GM10248 (cell line): ENCODE measurements at places on chromosomes 7 and 10.
A peak's percentile ranks its signal among the peaks of the same experiment; 100 is the strongest.

DNA sequence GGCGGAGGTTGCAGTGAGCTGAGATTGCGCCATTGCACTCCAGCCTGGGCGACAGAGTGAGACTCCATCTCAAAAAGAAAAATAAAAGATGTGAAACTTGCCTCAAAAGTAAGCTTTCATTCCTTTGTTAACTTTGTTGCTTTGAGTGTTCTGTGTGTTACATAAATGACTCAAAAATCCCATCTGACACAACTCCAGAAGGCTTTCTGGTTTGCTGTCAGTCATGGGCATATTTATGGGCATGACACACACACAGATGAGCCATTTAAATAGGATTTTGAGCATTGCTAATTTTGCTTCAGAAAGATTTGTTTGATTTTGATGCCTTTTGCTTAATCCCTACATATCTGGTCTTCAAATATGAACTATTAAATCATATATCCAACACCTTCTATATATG, 82.6 kb downstream of the CACNB2 start:
- no peak for DNase-seq

GRCh38 chr7:26964156-26964808, 99.9 kb upstream of the SKAP2 start:
- no peak for DNase-seq

- DNase-seq = no peak
These were observed 406.1 kb upstream of the FZD8 start for GRCh38 chr10:36048236-36048635.

GRCh38 chr7:66950763-66951162, 29.7 kb downstream of the TMEM248 start:
- DNase-seq = no peak

- no peak for DNase-seq
These were observed 105.0 kb upstream of the AMPH start for GRCh38 chr7:38736138-38736537.

DNA sequence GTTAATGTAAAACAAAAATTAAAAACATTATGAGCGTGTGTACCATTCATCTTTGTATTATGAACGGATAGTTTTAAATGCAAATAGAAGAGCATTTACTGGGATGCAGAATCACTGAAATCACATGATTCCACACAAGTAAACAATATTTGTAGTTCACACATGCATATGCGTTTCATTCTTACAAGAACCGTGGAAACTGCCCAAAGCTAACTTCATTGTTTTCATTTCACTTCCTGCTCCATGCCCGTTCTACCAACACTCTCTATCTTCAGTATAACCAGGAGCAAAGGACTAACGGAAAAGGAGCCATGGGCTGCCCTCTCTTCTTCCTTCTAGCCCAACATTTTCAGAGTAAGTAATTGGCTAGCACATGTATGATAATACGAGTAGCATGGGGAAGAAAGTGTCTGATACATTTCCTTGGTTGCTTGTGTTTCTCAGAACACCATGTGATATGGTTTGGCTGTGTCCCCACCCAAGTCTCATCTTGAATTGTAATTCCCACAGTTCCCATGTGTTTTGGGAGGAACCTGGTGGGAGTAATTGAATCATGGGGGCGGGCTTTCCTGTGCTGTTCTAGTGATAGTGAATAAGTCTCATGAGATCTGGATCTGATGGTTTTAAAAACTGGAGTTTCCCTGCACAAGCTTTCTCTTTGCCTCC, 38.8 kb downstream of the ZNF783 start:
- no peak for DNase-seq

- DNase-seq = peak; percentile 83
These were observed 17.9 kb upstream of the FIGNL1 start for GRCh38 chr7:50467817-50468610.

GRCh38 chr10:110138197-110138812, 69.1 kb upstream of the MXI1 start:
- DNase-seq = peak; percentile 66

- no peak for DNase-seq
These were observed 191.8 kb downstream of the ADARB2 start for GRCh38 chr10:1545524-1545923.

DNA sequence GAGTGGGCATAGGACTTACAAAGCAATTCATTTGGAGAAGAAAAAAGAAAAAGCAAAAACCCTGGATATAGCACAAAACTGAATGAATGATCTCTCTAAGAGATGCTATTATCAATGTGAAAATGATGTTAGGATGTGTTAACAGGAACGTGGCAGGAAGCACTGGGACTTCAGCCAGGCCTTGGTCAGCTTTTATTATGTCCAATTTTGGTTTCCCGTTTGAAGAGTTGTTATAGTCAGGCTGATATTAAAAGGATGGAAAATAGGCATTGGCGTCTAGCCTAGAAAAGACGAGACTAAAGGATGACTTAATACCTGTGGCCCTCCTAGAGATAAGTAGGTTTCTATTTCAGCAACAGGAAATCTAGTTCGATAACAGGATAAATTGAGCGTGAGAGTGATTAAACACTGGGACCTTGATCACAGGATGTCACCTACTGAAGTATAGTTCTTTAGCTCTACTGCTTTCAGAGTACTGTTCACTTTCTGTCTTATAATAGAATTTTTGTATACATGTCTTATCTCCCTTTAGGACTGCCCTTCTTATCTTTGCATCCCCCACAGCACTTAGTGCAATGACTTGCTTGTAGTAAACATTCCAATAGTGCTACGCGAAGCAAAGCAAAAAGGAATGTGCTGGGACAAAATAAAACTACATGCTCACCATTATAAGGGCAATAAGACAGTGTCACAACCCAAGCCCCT, 99.8 kb upstream of the AGBL3 start:
- DNase-seq = no peak

DNA sequence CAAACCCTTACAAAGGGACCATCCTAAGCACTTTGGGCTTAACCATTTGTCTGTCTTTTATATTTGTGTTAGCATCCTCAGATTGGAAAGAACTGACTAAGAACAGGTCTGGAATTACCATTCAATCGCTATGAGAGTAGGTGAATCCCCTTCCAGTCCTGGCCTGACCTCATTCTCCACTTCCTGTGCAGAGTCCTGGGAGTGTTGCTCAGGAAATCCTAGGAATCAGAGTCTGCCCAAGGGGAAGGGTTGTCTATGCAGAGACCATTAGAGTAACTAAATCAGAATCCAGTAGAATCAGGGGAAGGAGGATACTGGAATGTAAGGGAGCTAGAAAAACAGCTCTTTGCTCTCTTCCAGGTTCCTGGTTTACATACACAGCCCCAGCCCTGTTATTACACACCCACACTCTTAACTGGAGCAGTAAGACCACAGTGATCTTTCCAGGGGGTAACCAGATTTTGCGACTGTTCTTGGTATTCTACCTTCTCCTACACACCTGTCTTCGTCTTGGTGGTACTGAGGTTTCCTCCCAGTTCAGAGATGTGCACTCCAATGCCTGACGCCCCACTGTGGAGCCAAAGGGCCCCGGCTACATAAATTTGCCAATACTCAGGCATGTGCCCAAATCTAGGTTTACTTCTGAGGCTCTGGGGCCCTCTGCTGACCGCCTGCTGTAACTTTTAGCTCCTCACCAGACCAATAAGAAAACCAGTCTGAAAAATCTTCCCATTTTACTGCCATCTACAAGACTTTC, 103.7 kb downstream of the RNF216 start:
- peak; percentile 48 for DNase-seq

DNA sequence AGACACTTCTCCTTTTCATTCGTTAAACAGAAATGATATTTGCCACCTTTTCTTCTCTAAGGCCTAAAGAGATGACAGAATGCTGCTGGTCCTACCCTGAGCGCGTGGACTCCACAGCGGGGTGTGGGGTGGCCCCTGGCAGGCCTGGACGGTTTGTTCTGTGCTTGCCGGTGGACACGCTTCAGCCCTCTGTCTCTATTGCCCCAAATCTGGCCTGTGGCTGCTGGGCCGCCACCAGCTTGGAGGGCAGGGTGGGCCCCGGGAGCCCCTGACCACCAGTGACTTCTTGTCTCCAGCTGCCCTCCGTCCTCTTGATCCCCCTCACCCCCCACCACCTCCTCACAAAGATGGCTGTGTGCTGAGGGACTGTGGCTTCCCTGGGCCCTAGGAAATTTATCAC, 5.7 kb downstream of the CHST3 start:
- no peak for DNase-seq

GRCh38 chr7:30692882-30693281, 10.6 kb upstream of the CRHR2 start:
- no peak for DNase-seq

GRCh38 chr7:2633538-2634266, 1.9 kb downstream of the TTYH3 start:
- DNase-seq = no peak

- no peak for DNase-seq
These were observed 417.0 kb downstream of the TYW1 start for GRCh38 chr7:67413670-67414069.

DNA sequence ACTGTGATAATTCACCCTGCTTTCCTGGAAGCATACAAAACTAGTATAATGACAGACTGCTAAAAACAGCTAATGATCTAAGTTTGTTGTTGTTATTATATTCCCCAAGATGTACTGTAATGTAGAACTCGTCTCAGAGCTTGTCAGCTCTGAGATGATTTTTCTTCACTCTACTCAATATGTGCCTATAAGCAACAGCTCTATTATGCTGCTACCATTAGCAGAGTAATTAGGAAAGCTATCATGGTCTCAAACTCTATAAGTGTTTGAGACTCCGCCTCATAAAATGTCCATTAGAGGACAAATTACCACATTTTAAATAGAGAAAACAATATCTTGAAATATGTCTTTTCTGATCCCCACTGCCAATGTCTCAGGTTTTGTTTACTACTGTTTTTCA, 476.5 kb upstream of the PCDH15 start:
- no peak for DNase-seq

GRCh38 chr7:26398427-26398755, 106.7 kb downstream of the SNX10 start:
- DNase-seq = peak; percentile 87

GRCh38 chr7:18356191-18356645, 139.3 kb upstream of the HDAC9 start:
- DNase-seq = peak; percentile 31

GRCh38 chr7:74084722-74085578, 1.3 kb downstream of the LIMK1 start:
- DNase-seq = no peak

DNA sequence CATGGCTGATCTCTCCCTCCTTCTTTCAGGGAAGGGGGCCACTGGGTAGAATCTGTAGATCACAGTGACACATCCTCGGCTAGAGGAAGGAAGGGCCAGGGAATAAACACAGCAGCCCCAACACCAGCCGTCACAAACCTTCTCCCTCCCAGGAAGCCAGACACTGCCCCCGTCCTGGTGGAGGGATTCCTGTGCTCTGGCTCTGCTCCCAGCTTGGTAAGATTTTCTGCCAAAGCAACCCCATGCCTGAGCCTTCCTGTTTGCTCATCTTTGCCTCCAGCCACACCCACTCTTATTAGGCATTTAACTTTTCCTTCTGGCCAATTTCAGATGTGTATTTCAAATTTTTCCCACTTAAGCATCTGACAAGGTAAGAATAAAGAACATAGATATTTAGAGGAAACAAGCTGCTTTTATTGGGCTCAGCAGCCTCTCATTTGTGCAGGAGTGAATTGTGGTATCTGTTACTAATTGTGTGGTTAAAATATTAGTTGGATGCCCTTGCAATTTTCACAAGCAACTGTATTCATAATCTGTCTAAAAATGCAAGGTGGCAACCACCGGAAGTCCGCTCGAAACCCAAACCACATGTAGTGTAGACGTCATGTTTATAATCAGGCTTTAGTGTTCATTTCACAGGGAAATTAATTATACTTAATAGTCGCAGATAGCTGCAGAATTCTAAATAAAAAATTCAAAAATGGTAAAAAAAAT, 13.2 kb upstream of the NPS start:
- no peak for DNase-seq

GRCh38 chr7:16891874-16892643, 10.3 kb upstream of the AGR3 start:
- no peak for DNase-seq

GRCh38 chr7:114508086-114508485, 93.5 kb downstream of the FOXP2 start:
- no peak for DNase-seq

- DNase-seq = no peak
These were observed 23.6 kb upstream of the ADCYAP1R1 start for GRCh38 chr7:31028417-31028992.

GRCh38 chr10:122468307-122468925, 7.1 kb downstream of the HTRA1 start:
- DNase-seq = no peak

DNA sequence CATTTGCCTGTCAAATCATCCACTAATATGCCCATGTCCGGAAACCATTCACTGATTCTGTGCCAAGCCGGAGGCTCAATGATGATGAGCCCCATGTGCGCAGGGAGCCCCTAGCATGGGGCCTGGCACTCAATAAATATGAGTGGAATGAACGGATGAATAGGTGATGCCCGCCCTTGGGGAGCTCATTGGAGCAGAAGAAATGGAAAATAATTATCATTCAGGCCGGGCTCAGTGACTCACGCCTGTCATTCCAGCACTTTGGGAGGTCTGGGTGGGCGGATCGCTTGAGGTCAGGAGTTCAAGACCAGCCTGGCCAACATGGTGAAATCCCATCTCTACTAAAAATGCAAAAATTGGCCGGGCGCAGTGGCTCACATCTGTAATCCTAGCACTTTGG, 11.0 kb downstream of the RHBDD2 start:
- no peak for DNase-seq

- DNase-seq = peak; percentile 13
These were observed 110.8 kb upstream of the LRGUK start for GRCh38 chr7:134016223-134016941.

DNA sequence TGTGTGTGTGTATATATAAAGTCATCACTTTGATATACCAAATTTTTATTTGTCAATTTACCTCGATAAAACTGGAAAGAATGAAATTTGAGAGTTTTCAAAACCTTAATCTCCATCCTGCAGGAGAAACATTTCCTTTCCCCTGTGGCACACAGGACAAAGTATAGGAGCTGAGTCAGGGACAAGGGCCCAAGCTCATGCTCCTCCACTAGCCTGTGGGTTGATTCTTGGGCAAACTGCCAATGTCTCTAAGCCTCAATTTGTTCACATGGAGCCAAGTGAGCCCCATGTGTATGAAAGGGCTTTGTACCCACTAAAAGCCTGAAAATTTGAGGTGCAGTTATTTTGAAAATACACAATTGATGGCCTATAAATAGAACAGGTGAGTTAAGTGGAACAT, 60.3 kb upstream of the IL6 start:
- DNase-seq = no peak

DNA sequence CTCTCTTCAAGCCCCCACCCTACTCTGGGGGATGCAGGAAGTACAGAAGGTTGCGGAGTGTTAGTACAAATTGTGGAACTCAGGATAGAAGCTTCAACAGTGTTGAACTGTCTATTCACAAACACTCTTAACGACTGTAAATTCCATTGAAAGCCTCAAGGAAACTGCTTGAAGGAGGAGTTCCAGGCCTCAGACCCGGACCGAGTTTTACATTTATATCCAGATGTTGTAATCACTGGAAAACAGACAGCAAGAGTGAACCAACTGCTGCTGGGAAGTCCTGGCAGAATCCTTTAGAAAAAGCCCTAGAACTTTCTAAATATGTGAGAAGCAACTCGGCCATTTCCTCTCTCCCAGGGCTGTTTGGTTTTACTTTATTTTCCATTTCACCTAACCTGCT, 84.1 kb upstream of the LRRC18 start:
- DNase-seq = no peak
